ENCODE measurements at places on chromosomes 7 and 10. TPM values are rescaled to one million over a fixed set of nuclear protein-coding genes. Genes with fewer than 3 reads are reported as not detected.
A peak's percentile ranks its signal among the peaks of the same experiment; 100 is the strongest.

CAPZA2 gene
- 128 TPM for polyA plus RNA-seq

NDUFB8 gene
- 204 TPM for polyA plus RNA-seq

GALNT17 gene
- polyA plus RNA-seq: not detected

EIF5AL1 gene
- polyA plus RNA-seq: 1.4 TPM

FBXL13 gene
- polyA plus RNA-seq: 0.95 TPM

DNA sequence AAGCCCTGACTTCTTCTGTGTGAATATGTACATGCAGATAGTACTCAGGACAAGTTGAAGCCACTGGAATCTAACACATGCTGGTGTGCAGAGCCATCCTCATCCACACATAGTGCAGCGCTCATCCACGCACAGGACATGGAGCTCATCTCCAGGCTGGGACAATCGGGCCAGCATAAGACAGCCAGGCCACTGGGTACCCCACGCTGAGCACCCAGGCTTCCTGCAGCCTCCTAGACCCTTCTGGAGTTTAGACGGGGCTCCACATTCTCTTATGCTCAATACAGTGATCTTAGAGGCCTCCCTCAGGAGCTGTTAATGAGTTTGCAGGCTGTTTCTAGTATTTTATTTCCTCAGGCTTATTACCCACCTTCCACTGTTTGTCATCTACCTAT lies 238.9 kb downstream of the TNS3 start:
- no peak for DNase-seq

DNA sequence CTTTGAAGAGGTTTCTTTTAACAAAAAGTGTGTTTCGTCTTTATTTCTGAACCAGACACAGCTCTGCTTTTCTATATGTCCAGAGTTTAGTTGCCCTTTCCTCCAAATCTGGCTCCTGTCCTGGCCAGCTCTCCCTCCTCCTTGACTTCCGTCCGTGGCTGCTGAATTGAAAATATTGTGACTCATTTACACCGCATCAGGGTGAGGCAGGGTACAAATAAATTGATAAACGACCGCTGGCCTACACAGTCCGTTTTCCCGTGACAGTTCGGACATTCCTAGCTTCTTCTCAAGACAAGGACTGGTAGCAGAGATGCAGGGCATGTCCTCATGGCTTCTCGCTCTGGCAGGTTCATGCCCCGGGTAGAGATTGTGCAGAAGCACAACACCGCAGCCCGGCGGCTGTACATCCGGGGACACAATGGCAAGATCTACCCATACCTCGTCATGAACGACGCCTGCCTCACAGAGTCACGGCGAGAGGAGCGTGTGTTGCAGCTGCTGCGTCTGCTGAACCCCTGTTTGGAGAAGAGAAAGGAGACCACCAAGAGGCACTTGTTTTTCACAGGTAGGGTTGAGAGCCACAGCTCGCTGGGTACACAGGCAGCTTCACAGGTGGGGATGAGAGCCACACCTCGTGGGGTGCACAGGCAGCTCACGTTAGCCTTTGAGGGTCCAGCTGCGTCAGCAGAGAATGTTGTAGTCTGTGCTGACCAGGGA lies 126.6 kb downstream of the TRRAP start:
- DNase-seq: no peak

DNA sequence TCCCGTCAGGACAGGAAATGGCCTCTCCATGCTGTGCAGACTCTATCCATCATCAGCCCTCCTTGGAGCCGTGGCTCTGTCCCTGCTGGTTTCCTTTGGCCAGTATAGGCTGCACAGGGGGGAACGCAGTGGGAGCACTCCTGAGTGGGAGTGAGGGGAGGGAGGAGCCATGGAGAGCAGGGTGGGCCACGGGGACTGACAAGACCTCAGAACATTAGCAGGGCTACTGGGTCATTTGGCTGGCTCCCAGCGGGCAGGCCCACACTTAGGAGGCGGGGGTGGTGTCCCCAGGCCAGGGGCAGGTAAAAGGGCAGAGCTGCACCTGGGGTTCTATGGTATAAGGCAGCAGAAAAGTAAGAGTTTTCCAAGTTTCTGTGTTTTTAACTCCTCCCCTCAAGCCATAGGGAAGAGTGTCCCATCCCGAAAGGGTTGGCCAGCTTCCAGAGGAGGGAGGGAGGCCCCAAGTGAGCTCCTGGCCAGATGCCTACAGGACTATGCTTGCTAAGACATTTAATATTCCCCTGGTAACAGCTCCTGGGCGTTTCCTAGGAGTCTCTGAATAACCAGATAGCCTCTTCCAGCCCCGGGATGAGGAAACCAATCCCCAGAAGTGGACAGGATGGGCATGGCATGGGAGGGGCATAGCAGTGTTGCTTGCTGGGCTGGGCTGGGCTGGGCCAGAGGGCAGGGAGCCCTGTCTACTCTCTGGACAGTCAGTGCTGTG lies 5.5 kb upstream of the OPN4 start:
- DNase-seq: peak; percentile 20

- DNase-seq: no peak
Measured at GRCh38 chr7:154480817-154481216, 428.6 kb downstream of the DPP6 start.

- DNase-seq: no peak
Measured at GRCh38 chr10:132487241-132488135, 50.1 kb upstream of the INPP5A start.

GRCh38 chr10:71927776-71928592 lies 36.2 kb upstream of the CHST3 start:
- DNase-seq: peak; percentile 49

DNA sequence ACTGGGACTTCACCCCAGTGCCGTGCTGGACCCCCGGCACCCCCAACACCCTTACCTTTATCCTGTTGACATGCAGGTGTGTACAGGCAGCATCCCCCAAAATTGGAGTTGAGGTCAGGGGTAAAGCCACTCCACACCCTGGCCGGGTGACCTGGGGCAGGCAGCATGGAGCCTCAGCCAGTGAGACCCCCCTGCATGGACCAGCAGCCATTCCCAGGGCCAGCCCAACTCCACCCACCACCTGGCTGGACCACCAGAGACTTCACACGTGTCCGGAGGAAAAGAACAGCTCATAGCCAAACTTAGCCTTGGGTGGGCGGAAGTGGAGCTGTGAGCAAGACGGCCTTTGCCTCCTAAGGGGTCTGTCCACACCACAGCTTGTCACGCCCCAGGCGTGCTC lies 413.0 kb upstream of the FOXK1 start:
- DNase-seq: no peak

GRCh38 chr10:98097175-98097574 lies 37.3 kb upstream of the R3HCC1L start:
- no peak for DNase-seq

DNA sequence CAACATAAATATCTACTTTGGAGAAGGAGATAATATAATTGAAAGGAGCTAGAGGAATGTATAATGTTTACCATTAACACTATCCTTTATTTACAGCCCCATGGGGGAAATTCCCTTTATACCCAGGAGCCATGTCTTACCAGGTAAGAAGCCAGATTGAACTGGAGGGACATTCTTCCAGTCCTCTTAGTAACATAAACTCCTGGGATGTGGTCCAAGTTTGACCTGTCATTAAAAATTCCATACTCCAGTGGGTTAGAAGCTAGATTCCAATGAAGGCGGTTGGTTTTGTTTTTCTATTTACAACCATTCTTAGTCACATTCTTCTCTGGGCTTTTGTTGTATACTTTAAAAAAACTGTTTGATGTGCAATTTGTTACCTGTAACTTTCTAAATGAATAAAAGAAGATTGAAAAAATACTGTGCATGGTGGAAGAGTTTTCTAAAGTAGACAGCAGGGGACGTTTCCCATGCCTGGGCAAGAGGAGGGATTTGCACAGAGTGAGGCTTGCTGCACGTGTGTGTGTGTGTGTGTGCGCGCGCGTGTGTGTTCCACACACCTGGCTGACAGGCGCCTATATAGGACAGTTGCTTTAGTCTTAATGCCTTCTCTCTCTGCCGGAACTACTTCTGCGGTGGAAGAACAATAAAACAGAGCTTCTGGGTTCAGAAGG lies 2.0 kb downstream of the PLCE1 start:
- DNase-seq: no peak

DNA sequence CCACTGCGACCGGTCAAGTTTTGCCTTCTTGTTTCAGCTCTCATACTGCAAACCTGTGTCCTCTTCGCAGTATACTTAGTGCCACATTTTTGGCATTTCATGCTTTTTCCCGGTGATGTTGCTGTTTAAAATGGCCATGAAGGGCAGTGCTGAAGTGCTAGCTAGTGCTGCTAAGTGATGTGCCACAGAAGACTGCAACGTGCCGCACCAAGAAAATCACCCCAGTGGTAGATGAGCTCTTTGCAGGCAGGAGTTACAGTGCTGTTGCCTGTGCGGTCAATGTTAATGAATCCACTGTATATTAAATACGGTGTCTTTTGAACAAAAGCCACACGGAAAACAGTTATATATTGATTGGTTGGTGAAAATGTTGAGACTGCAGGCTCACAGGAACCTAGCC lies 120.3 kb downstream of the ANLN start:
- DNase-seq: no peak
